Left lung (tissue), 14 donors: ENCODE measurements at places on chromosomes 7 and 10.

- no peak within 1 kb of the TSS for H3K27ac ChIP-seq
- H3K27me3 ChIP-seq: peaks cover 71% of the 10 kb centered on the region
- no peaks in the 10 kb centered on the region for H3K36me3 ChIP-seq
- H3K4me1 ChIP-seq: peaks cover 6% of the 10 kb centered on the region
Measured at GRCh38 chr7:124032369-124033094, at the start of gene TMEM229A. Gene TMEM229A, minus strand, starts transcription at chr7:124033067. Its CDS starts 64 bp downstream, at chr7:124033003.

DNA sequence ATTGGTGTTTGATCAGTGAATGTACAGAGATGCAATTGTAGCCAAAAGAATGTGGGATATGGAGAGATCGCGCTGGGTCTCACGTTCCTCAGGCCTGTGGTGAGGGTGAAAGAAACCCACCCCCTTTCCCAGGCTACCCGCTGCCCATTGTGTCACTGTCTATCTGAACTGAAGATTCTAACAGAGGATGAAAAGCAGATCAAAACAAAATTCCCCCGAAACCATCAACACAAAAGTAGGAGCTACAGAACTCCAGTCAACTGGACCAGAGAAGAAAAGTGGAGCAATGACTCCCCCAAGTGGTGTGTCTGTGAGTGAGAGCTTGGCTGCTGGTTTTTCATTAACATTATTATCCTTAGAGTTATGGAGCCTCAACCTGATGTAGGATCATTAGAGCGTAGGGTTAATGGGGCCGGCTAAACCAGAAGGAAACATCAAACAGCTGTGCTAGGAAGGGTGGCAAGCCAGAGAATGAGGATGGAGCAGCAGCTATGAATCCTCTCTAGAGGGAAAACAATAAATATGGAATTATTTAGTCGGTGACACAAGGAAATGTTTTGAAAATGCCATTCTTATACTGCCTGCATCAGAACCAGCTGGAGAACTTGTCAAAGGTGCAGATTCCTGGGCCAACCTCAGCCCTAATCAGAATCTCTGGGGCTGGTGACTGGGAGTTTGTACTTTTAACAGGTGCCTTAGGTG lies 38.3 kb downstream of the AKR1B1 start:
- H3K36me3 ChIP-seq: no peaks in the 10 kb centered on the region
- no peak overlapping the region for H3K4me3 ChIP-seq
- no peaks in the 10 kb centered on the region for H3K4me1 ChIP-seq
- H3K27me3 ChIP-seq: no peaks in the 10 kb centered on the region

DNA sequence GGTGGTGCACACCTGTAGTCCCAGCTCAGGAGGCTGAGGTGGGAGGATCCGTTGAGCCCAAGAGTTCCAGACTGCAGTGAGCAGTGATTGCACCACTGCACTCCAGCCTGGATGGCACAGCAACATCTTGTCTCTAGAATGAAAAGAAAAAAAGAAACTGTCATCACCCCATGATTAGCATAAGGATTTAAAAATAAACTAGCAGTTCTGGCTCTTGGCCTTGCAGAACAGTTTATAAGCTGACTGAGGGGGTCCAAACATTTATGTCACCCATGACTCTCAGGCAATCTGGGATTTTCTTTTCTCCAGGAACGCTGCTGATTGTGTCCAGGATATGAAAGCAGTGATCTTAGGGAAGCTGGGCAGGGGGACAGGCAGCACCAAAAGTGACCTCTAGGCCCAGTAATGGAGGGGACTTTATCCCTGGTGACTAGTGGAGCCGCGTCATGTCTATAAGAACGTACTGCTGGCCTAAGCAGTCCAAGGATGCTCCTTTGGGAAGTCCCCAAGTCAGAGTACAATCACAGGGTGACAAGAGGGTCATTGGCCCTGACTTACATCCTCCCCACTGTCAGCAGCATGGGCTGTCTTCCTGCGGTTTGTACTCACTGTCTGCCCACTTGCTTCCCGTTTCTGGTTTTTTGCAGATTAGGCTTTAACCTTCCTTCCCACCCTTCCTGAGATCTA lies 177.4 kb downstream of the ARHGAP12 start:
- H3K4me1 ChIP-seq: peaks cover 61% of the 10 kb centered on the region
- H3K36me3 ChIP-seq: no peaks in the 10 kb centered on the region
- H3K4me3 ChIP-seq: no peak overlapping the region
- peak; percentile 33 for DNase-seq
- no peaks in the 10 kb centered on the region for H3K27me3 ChIP-seq

- no peak for DNase-seq
- H3K27me3 ChIP-seq: peaks cover 40% of the 10 kb centered on the region
- H3K4me1 ChIP-seq: peaks cover 17% of the 10 kb centered on the region
- no peak overlapping the region for H3K4me3 ChIP-seq
Measured at GRCh38 chr7:50397320-50397970, 52.7 kb downstream of the FIGNL1 start.

DNA sequence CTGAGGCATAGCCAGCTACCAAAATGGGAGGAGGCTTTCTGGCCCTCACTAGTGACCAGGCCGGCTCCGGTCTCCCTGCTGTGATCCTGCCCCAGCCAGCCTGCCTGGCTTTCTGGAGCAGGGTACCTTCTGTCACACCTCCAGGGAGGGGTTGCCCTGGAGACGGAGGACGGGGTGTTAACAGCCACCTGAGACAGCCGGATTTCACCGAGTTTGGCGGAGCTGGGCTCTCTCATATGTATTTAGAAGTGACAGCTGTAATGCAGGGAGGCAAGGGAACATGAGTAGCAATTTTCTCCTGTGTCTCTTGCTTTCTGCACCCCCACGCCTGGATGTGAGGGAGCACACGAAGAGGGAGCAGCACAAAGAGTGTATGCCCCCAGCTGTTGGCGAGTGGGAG lies 473.3 kb downstream of the PLXNA4 start:
- H3K36me3 ChIP-seq: no peaks in the 10 kb centered on the region
- no peaks in the 10 kb centered on the region for H3K4me1 ChIP-seq
- H3K27me3 ChIP-seq: no peaks in the 10 kb centered on the region
- no peak for DNase-seq

DNA sequence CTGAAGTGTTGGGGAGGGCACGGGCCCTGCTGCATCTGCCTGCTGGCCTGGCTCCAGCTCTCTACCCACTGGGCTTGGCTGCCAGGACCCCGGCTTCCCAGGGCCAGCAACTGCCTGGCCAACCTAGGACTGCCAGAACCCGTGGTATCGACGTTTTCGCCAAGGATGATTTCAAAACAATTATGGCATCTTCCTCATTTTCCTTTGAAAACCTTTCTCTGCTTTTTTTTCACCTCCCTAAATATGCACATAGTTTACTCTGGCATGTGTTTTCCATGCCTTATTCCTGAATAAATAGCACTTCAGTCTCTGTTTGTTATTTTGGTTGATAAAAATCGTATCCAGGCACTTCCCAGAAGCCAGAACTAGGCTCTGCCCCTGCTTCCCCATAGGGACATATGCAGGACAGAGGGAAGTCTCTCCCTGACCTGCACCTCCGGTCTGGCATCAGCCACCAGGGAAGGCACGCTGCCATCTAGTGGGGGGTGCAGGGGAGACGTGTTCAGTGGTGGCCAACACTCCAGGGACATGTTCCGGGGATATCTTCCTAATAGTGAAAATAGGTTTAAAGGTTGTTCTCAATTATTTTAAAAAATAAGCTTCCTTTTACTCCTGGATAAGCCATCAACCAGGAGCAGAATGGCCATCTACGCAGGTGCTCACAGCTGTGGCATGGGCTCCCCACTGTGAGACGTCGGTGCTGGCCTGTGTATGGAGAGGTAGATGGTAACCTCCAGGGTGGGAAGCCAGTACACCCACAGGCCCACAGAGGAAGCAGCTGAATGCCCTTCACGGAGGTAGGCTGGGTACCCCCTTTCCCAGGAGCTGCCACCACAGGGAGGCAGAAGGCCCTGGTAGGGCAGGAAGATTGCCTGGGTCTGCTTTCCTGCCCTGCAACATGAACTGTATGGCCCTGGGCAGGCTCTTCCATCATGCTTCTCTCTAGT lies 30.7 kb upstream of the ANTXRL start:
- H3K36me3 ChIP-seq: no peaks in the 10 kb centered on the region
- no peak overlapping the region for H3K4me3 ChIP-seq
- H3K27me3 ChIP-seq: no peaks in the 10 kb centered on the region
- H3K4me1 ChIP-seq: no peaks in the 10 kb centered on the region
- no peak overlapping the region for H3K27ac ChIP-seq
- DNase-seq: peak; percentile 40

- DNase-seq: no peak
- H3K4me3 ChIP-seq: no peak overlapping the region
- no peak overlapping the region for H3K27ac ChIP-seq
- peaks cover 12% of the 10 kb centered on the region for H3K27me3 ChIP-seq
Measured at GRCh38 chr7:23268746-23269145, 22.2 kb downstream of the GPNMB start.

DNA sequence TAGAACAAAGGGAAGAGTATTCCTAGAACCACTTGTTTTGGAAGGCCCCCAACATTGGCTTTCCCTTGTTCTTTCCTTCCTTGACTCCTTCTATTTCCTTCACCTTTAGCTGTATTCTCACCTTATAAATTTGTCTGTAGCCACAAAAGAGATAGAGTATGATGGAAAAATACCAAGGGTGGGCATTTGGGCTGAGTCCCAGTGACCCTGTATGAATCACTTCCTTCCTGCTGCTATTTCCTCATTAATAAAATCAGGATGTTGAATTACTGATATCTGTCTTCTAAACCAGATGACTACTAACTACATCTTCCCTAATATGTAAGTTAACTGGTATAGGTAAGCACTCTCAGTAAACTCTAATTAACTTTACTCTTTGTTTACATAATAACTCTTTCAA lies 55.1 kb downstream of the IFIT5 start:
- no peaks in the 10 kb centered on the region for H3K27me3 ChIP-seq
- no peaks in the 10 kb centered on the region for H3K36me3 ChIP-seq
- H3K27ac ChIP-seq: no peak overlapping the region

- no peaks in the 10 kb centered on the region for H3K27me3 ChIP-seq
- peak; percentile 53 for DNase-seq
- H3K4me3 ChIP-seq: no peak overlapping the region
- H3K36me3 ChIP-seq: no peaks in the 10 kb centered on the region
Measured at GRCh38 chr10:110414548-110415309, 83.0 kb upstream of the DUSP5 start.

DNA sequence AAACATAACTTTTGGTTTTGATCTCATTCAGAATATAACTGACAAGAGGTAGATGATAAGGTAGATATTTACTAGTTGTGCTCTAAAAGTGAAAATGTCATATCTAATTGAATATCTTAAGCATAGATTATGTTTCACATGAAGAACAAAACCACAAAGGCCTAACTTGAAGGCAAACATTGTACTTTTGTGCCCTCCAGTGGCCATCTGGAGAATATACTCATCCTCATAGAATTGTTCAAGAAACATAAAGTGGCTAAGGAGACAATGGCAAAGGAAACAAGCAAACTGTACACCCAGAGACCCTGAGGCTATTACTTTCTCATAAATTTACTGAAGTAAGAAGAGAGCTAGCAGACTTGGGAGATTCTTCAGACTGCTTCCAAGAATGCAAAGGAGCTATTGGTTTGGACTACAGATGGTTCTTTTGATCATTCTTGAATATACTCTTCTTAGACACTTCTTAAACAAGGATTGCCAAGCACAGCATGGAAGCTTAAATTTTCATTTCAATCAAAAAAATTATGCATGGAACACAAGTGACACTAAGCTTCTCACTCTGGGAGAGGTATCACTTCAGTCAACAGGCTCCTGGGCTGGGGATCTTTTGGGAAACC lies 98.2 kb upstream of the DKK1 start:
- no peaks in the 10 kb centered on the region for H3K36me3 ChIP-seq
- DNase-seq: peak; percentile 65
- no peaks in the 10 kb centered on the region for H3K27me3 ChIP-seq
- no peak overlapping the region for H3K4me3 ChIP-seq
- peaks cover 9% of the 10 kb centered on the region for H3K4me1 ChIP-seq
- no peak overlapping the region for H3K27ac ChIP-seq

- no peaks in the 10 kb centered on the region for H3K27me3 ChIP-seq
- DNase-seq: no peak
- peaks cover 55% of the 10 kb centered on the region for H3K4me1 ChIP-seq
- H3K36me3 ChIP-seq: no peaks in the 10 kb centered on the region
Measured at GRCh38 chr7:103348452-103348851, 1.0 kb downstream of the PSMC2 start.

DNA sequence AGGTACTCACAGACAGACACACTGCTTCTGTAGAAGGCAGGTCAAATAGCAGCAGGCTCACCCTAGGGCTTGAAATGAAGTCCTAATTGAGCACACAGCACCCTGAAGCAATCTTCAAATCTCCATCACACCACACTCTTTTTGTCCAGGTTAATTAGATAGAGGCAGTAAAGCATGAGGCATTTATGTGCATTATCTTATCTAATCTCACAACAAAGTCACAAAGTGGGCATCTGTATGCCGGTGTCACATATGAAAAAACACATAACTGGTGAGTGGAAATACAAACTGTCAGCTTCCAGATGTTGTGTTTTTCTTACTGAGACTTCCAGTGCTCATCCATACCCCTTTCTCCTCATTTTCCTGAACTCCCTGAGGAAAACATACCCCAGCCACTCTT lies 63.8 kb upstream of the NRBF2 start:
- no peak overlapping the region for H3K4me3 ChIP-seq
- no peaks in the 10 kb centered on the region for H3K4me1 ChIP-seq
- DNase-seq: no peak
- H3K36me3 ChIP-seq: no peaks in the 10 kb centered on the region

DNA sequence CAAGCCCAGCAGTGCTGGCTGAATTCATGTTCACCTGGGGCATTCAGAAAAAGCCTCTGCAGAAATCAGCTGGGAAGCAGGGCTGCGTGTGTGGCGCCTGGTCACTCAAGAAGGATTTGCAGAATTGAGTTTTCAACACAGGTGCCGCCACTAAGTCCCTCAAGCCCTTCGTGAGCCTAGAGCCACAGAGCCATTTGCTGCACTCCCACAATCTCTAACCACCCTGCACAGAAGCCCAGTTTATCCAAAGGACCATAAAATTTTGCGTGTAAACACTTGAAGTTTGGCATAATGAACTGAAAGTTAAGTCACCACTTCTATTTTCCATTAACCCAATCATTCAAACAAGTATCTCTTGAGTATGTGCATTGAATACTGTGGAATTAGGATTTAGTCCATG lies 136.2 kb downstream of the DIP2C start:
- no peak overlapping the region for H3K27ac ChIP-seq
- no peaks in the 10 kb centered on the region for H3K27me3 ChIP-seq
- no peak for DNase-seq
- H3K4me3 ChIP-seq: no peak overlapping the region
- H3K36me3 ChIP-seq: no peaks in the 10 kb centered on the region

GRCh38 chr7:1170741-1171501 lies 10.9 kb upstream of the ZFAND2A start:
- DNase-seq: peak; percentile 33
- H3K27me3 ChIP-seq: no peaks in the 10 kb centered on the region
- no peak overlapping the region for H3K27ac ChIP-seq
- H3K4me1 ChIP-seq: peaks cover 8% of the 10 kb centered on the region
- no peaks in the 10 kb centered on the region for H3K36me3 ChIP-seq

DNA sequence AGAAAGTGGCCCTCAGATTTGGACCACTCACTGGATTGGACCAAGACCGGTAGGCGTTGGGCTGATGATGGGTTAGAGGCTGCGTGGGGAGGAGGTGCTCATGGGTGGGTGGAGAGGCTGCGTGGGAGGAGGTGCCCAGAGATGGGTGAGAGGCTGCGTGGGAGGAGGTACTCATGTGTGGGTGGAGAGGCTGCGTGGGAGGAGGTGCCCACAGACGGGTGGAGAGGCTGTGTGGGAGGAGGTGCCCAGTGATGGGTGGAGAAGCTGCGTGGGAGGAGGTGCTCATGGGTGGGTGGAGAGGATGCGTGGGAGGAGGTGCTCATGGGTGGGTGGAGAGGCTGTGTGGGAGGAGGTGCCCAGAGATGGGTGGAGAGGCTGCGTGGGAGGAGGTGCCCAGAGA lies 346.3 kb downstream of the PAXIP1 start:
- H3K36me3 ChIP-seq: no peaks in the 10 kb centered on the region
- H3K4me3 ChIP-seq: no peak overlapping the region
- H3K4me1 ChIP-seq: no peaks in the 10 kb centered on the region
- no peaks in the 10 kb centered on the region for H3K27me3 ChIP-seq
- H3K27ac ChIP-seq: no peak overlapping the region

GRCh38 chr7:5773661-5774086 lies 7.8 kb downstream of the RNF216 start:
- H3K36me3 ChIP-seq: no peaks in the 10 kb centered on the region
- H3K4me1 ChIP-seq: peaks cover 9% of the 10 kb centered on the region
- no peak for DNase-seq
